Cardiac fibroblast (primary cell): ENCODE measurements at places on chromosomes 12 and 14.

- DNase-seq: no peak
Observed at GRCh38 chr12:32785557-32785956, 29.9 kb upstream of the YARS2 start.

- DNase-seq: peak; percentile 98
Observed at GRCh38 chr12:124369055-124369826, 74.3 kb downstream of the RFLNA start.

DNA sequence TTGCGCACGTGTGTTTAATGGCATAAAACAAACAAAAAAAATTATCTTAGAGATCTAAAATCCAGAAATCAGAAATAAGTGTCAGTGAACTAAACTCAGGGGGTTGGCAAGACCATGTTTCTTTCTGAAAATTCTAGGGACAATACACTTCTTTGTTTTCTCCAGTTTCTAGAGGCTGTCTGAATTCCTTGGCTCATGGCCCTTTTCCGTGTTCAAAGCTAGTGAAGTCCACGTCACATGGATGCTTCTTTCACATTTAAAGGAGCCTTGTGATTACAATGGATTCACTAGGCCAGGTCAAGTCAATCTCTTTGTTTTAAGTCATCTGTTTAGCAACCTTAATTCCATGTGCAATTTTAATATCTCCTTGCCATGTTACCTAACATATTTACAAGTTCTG is 22.4 kb downstream of the SLCO1B3 start:
- DNase-seq: no peak

DNA sequence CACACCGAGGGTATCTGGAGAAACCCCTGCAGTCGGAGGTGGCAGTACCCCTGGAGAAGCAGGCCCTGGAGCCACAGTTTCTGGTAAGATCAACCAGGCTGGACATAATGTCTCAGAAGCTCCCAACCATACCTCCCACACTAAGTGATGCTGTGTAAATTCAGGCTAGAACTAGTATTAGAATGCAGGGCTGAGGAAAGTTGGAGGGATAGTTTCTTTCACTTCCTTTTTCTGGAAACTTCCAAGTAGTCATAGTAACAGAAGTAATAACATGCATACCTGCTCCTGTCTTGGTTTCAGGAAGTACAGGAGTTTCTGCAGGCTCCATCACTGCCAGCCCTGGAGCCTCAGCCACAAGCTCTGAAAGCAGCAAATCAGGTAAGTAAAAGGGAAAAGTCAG is 228.1 kb upstream of the CNTN1 start:
- DNase-seq: no peak

- DNase-seq: no peak
Observed at GRCh38 chr12:97875064-97875463, 412.5 kb downstream of the RMST start.

DNA sequence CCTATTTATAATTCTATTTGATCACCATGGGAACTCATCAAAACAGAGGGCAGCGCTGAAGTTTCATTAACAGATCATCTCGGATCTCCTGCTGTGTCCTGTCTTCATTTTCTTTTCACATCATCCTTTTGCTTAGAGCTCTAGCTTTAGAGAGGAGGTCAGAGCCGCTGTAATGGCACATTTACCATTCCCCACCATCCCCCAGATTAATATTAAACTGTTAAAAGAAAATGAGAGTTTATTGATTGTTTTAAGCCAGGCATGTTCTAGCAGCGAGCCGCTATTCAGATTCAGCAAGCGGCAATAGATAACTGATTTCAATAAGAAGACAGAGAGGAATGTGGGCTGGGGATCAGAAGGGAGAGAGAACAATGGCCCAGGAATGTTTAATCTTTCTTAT is 308.8 kb downstream of the EGLN3 start:
- DNase-seq: no peak

DNA sequence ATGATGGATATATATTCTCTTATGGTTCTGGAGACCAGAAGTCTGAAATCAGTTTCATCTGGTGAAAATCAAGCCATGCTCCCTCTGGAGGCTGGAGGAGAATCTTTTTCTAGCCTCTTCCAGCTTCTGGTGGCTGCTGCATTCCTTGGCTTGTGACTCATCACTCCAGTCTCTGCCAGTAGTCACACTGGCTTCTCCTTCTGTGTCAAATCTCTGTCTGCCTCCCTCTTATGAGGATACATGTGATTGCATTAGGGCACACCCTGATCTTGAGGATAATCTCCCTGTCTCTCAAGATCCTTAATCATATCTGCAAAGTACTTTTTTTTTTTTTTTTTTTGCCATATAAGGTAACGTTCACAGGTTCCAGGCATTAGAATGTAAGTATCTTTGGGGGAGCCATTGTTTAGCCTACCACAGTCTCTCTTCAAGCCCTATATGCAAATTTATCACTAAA is 17.7 kb downstream of the DNAL1 start:
- DNase-seq: peak; percentile 87

DNA sequence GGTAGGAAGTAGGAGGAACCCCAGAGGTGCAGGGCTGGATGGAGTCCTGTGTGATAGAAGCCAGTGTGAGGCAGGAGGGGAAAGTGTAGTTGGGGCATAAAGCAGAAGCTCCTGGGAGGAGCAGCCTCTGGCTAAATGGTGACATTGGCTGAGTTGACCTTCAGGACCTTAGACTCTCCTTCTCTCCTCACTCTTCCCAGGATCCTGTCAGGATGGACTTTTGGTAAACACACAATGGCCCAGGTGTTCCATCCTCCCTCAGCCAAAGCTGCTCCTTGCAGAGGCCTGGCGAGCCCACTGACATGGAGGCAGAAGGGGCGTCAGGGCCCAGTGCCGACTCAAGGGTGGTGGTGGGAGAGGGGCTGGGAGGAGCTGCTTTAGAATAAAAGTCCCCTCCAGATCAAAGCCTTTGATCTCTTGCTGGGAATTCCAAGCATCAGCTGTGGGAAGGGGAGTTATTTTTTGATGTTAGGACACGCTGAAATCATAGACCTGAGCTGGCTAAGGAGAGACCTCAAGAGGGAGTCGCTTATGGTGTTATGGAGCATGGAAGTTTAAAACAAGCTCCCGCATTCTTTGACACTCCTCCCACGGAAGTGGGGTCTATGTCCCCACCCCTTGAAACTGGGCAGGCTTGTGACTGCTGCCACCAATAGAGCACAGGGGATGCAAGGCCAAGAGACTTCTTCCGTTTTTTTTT is 44.1 kb downstream of the SMIM41 start:
- DNase-seq: no peak

GRCh38 chr12:53719649-53720048 is 7.6 kb downstream of the CALCOCO1 start:
- peak; percentile 27 for DNase-seq

GRCh38 chr14:104872469-104873341 is 7.6 kb downstream of the CEP170B start:
- no peak for DNase-seq

DNA sequence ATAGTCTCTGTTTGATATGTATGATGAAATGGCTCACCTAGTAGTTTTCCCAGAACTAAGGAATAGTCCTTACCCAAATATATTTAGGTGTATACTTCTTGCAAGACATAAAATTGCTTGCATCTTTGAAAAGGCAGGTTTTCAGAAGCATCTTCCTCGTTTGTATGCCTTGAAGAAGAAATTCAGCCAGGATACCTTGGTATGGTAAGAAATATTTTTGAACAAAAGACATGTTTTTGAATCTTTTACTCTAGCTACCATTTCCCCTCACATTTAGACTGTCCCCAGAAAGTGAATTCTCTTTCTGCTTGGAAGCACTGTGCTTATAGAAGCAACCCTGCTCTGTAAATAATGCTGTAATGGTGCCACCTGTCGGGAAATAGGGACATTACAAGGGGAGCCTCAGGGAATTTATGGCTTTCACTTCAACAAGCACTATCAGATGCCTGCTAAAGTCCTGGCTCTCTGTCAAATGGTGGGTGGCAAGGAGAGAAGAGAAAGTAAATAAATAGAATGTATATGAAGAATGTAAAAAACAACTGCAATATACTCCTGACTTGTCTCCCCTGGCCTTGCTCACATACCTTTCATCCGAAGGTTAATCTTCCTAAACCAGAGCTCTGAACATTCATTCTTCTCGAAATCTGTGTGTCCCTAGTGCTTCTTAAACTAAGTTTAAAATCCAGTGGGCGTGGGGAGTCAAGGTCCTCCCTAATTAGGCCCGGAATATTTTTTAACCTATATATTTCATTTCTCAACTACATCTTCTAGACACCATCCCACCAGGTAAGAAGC is 6.1 kb downstream of the CCDC184 start:
- peak; percentile 81 for DNase-seq

DNA sequence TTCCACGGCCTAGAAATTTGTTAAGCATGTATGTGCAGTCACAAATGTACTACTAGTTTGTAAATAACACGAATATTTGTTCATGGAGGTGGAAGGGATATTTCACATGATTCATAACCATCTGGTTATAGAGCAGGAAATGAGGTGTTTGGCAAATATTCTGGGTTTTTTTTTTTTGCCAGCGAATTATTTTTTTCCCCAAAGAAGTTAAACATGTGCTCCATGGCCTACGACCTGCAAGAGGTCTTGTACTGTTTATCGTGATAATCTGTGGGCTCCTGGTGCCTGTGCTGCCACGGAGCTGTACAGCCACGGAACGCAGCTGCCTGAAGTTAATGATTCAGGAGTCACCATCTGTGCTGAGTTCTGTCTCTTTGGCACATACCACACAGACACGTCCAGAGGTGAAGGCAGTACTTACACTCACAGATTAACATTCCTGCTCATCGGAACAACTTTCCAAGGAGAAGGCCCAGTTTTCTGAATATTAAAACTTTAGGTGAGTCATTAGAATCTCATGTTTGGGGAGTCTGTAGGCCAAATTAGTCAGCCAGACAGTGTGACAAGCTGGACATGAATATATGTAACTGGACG is 156.3 kb downstream of the TMX1 start:
- DNase-seq: peak; percentile 99

DNA sequence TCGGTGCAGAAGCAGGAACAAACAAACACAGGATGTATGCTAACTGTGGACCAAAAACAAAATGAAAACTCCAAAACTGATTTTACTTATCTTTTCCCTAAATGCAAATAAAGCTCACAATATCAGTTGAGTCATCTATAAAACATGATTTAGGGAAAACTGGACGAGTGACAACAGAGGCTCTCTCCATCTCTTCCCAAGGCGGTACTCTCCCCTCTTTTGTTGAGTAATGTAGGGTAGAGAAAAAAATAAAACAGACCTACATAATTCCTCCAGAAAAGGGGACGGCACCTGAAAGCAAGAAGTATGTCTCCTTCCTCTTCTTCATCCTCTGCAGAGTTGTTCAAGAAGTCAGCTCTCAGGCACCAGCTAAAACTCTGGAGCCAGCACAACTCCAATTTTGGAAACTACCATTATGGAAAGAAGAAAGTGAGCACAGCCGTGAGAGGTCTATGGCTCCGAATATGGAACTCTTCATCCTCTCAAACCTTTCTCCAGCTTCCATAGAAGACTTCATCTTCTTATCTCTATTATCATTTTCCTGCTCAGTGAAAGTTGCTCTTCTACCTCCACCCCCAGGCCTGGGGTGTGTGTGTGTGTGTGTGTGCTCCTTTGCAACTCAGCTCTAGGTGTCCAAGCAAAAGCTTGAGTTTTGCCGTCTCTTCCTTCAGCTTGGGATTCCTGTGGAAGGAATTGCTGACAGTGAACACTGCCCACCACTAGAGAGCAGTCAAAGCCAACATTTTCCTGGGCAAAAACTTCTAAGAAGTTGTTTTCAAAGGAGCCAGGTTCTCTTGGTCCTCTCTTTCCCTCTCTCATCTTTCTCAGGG is 155.4 kb downstream of the DIO2 start:
- peak; percentile 78 for DNase-seq

DNA sequence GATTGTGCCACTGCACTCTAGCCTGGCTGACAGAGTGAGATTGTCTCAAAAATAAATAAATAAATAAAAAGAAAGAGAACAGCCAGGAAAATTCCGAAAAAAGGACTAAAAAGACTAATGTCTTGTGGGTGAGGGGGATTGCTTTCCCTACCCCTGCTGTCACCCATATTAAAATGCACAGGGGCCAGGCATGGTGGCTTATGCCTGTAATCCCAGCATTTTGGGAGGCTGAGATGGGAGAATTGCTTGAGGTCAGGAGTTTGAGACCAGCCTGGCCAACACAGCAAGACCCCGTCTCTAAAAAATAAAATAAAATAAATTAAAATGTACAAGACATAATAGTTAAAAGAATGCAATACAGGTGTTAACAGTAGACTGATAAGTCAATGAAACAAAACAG is 6.1 kb downstream of the DHRS1 start:
- no peak for DNase-seq

- DNase-seq: no peak
Observed at GRCh38 chr12:1324910-1325309, 269.5 kb downstream of the FBXL14 start.

GRCh38 chr12:106214571-106214970 is 33.2 kb downstream of the CKAP4 start:
- no peak for DNase-seq

GRCh38 chr12:11540156-11540555 is 109.3 kb upstream of the ETV6 start:
- DNase-seq: no peak

DNA sequence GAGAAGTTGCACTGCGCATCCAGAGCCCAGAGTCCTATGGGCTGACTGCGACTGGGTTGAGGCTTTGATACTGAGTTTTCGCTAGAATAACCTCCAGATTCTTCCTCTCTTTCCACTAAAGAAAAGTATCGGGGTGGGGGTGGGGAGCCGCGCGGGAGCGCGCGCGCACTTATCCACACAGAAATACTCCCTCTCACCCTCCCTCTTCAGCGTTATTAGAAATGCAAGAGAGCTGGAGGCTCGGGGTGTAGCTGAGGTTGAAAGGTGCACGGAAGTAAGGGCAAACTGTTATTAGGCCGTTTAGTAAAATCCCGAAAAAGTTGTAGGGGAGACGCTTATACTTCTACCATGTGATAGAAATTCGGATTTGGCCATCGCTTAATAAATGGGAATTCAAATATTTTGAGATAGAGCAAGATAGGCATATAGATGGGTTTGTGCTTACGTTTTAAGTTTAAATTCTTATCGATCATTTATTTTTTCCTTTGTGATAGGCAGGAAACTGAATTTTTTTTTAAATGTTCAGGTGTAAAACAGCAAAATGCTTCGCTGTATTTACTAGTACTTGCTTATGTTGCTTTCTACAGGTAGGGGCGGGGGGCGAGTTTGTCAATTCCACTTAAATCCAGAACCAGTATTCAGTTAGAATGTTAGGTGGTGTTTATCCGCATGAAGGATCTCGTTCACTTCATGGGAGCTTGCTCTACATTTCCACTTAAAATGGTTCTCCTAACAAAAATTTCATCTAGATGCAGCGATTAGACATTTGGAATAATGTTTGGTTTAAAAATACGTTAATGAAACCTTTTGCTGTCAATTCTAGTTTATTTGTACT is 1.1 kb downstream of the ARHGAP5 start:
- DNase-seq: peak; percentile 56
